ENCODE measurements at places on chromosomes 1 and 21. TPM values are rescaled to one million over a fixed set of nuclear protein-coding genes. Genes with fewer than 3 reads are reported as not detected.

GRCh38 chr1:66539491-66539890 lies 5.5 kb downstream of the SGIP1 start:
- H3K4me1 ChIP-seq: peaks cover 42% of the 10 kb centered on the region
- H3K4me3 ChIP-seq: no peak overlapping the region
- no peaks in the 10 kb centered on the region for H3K36me3 ChIP-seq
- no peaks in the 10 kb centered on the region for H3K27me3 ChIP-seq

HPCAL4 gene
- total RNA-seq: not detected

ATP6V1G3 gene
- total RNA-seq: not detected

GRHL3 gene
- 5.7 TPM for total RNA-seq

DNA sequence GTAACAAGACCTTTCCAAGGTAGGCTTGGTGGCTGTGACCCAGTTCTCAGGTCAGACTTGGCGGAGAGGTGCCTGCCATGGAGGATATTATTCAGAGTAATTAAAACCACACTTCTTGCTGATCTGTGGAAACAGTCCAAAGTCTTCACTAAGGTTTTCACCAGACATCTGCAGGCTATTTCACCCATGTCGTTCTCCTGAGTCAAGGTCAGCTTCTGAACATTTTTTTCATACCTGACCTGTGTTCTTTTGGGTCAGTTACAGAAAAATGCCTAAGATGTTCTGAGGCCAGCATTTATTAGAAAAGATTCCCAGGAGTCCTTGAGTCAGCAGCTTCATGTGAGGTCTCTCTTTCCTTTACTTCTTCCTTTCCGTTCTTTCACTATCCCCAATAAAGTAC lies 54.9 kb downstream of the RGL1 start:
- H3K27ac ChIP-seq: no peak overlapping the region
- H3K4me1 ChIP-seq: peaks cover 1% of the 10 kb centered on the region
- H3K4me3 ChIP-seq: no peak overlapping the region

- H3K27ac ChIP-seq: no peak overlapping the region
- H3K36me3 ChIP-seq: no peaks in the 10 kb centered on the region
- H3K27me3 ChIP-seq: peaks cover 3% of the 10 kb centered on the region
- H3K4me3 ChIP-seq: no peak overlapping the region
- no peak for DNase-seq
These were observed 3.3 kb upstream of the TRPM2 start for GRCh38 chr21:44349847-44350772.
